NCI-H1930 (cell line): ENCODE measurements at places on chromosomes 3 and 15.

GRCh38 chr3:183490653-183491052 is 62.2 kb upstream of the MCF2L2 start:
- no peak for DNase-seq

GRCh38 chr15:89002281-89002761 is 85.9 kb upstream of the ABHD2 start:
- no peak for DNase-seq

DNA sequence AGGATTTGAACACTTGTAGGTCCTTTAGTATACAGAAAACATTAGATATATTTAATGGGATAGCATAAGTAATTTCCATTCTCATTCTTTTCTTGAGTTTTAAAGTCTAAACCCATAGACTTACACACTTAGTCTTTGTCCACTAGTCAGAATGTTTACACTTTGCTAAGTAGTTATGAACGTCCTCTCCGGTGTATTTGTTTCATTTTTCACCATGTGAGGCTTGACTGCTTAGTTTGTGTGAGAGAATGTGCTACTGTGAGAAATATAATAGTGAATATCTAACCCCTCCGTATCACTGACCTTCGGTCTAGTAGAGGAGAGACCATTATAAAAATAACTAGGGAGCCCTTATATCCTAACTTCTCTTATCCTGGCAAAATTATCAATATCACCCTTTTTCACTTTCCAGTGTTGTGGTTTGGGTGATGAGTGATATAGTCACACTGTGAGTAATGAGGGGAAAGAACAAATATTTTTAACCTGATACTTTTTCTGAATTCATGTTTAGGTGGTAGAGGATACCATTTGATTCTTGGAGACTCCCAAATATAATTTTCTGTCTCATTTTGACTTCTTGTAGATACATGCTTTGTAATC is 122.4 kb downstream of the UBE2E2 start:
- DNase-seq: no peak

DNA sequence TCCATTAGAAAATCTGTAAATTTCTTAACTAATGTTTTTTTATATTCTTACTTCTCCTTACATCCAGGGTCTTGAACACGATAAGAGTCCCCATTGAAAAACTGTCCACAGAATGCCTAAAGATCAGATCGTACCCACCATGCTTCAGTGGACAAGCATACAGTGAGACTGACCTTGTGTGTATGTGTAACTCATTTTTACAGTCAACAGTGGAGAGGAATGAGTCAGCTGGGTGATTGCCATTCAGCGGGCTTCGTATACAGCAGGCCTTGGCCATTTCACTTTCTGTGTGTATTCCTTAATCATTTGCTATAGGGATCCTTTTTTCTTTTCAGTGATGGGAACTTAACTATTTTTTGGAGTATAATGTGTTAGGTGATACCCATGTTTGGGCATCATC is 10.6 kb downstream of the PARP14 start:
- DNase-seq: peak; percentile 22

DNA sequence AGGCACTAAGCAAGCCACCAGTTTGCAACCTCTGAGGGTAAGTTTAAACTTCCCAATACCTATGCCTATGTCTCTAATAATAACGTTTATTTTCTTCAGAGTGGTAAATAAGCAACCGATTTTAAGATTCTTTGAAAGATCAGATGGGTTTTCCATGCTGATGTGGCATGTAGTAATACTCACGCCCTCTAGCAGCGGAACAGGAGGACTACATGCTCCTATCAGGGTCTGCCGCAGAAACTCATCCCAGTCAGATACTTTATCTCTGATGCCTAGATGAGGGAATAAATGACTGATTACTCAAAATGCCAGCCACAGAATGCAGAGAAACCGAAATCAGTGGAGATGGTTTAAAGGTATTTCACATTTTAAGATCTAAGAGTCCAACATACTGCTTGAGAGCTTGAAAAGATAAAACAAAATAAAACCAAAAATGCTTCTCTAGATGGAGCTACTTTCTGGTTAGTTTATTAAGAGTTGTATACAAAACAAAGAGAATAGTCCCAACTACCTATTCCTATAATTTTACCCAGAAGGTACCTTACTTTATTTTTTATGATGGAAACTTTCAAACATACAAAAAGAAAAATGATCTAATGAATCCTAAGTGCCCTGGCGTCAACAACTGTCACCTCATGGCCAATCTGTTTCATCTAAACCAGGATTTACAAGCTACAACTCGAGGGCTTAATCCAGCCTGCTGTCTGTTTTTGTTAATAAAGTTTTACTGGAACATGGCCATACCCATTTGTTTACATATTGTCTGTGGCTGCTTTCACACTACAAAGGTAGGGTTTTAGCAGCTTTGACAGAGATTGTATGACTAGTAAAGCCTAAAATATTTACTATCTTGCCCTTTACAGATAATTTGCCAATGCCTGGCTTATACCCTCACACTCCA is 37.5 kb upstream of the STIMATE start:
- DNase-seq: peak; percentile 3

- no peak for DNase-seq
Observed at GRCh38 chr3:112560307-112560706, 1.5 kb downstream of the ATG3 start.

DNA sequence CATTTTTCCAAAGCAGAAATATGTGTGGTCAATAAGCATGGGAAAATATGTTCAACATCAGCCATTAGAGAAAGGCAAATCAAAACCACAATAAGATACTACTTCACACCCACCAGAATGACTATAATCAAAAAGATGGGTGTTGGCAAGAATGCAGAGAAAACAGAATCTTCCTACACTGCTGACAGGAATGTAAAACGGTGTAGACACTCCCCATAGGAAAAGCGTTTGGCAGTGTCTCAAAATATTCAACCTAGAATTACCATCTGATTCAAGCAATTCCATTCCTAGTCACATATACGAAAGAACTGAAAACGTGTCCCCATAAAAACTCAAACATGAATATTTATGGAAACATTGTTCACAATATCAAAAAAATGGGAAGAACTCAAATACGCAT is 123.3 kb downstream of the ADAMTS17 start:
- DNase-seq: no peak

DNA sequence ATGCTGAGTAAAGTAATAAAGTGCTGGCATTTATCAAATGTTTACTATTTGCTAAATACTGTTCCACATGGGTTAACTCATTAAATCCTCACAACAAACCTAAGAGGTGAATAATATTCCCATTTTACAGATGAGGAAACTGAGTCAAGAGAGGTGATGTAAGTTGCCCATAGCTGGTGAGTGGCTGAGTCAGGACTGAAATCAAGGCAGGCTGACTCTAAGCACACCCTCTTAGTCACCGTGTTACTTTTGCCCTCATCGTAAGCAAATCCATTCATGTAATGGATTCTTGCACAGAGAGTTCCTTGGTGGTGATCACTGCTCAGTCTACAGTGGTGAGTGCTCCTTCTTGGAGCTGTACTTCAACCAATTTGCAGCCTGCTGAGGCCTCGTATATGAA is 28.9 kb upstream of the PTX3 start:
- DNase-seq: no peak

- no peak for DNase-seq
Observed at GRCh38 chr3:159861369-159861987, 127.2 kb upstream of the IL12A start.

GRCh38 chr15:89206908-89207331 is 14.5 kb downstream of the RLBP1 start:
- DNase-seq: peak; percentile 14

- no peak for DNase-seq
Observed at GRCh38 chr3:137174514-137174913, 216.7 kb downstream of the IL20RB start.

- DNase-seq: no peak
Observed at GRCh38 chr15:27234593-27234992, 263.6 kb downstream of the GABRG3 start.

DNA sequence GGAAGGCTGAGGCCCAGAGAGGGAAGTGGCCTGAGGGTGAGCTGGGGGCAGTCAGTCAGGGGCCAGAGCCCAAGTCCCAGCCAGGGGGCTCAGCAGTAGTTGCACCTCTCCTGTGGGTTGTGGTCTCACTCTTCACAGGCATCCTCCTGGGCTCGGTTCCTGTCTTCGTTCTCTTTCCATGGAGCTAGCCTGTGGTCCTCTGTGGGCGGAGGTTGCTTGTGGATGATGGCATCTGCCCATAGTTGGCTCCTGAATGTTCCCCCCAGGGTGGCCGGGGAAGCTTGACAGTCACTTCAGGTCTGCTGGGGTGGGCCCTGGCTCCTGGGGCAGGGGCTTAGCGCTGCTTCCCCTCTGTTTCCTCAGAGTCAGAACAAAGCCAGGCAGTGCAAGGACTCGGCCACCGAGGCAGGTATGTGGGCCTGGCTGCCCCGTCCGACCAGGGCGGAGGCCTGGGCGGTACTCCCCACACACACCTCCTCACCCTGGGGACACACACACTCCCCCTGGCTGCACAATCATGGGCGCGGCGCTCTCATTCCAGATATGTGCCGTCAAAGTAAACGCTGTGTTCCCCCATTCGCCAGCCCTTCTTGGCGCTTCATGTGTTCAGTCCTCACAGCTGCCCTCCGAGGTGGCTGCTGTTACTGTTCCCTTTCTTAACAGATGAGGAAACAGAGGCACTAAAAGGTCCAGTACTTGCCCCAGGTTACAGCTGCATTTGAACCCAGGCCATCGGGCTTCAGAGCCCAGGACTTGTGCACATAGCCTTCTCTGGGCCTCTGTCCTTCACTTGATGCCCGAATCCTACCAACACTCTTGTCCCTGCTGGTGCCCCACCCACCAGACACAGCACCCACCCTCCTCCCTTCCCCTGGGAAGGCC is 34.5 kb downstream of the PSTPIP1 start:
- DNase-seq: no peak

DNA sequence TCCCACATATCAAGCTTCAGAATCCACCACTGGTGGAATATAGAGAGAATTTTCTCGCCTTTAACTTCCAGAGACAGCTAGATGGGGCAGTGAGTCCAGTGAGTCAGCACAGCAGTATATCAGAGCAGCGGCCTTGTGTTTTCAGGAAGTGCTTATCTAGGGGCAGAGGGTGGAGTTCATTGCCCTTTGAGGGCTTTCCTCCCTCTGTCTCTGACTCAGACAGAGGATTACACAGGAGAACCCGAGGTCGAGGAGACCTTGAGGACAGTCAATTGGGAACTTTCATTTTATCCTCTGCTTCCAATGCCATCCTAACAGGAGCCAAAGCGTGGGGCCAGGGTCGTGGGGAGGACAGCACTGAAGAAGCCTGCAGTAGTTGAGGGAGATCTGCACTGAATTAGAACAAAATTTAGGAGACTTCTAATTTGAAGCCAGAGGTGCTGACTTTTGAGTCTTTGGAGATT is 109.6 kb upstream of the UMPS start:
- no peak for DNase-seq

DNA sequence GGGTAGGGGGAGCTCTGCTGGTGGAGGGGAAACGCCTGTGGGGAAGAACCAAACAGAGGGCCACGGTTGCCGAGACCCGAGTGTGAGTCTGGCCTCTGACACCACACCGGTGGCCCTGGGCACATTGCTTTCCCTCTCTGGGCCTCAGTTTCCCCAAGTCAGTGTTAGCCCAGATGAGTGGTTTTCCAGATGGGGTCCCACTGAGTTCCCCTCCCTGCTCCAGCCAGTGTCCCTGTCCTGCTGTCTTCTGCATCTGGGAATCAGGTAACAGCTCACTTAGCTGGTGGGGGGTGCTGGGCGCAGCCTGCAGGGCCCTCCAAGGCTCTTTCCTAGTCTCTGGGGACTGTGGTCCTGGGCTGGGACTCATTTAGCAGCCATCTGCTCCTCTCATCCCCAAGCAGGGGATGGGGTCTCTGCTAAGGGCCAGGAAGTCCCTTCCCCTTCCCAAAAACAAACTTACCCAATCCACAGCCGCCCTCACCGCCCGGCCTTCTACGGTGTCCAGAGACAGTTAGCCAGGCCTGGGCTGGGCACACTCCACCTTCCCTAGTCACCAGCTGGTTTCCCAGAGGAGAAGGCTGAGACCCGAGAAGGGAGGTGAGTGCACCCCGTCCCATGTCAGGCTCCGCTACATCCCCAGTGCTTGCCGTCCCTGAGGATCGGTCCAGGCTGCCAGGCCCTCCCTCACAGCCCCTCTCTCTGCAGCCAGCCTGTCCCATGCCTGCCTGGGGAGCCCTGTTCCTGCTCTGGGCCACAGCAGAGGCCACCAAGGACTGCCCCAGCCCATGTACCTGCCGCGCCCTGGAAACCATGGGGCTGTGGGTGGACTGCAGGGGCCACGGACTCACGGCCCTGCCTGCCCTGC is 676 bp downstream of the GP9 start:
- DNase-seq: no peak

- no peak for DNase-seq
Observed at GRCh38 chr3:122167630-122168029, 15.8 kb upstream of the CASR start.

- no peak for DNase-seq
Observed at GRCh38 chr3:39548282-39548681, 80.8 kb downstream of the MOBP start.

GRCh38 chr15:29747837-29748417 is 74.3 kb downstream of the TJP1 start:
- DNase-seq: no peak

DNA sequence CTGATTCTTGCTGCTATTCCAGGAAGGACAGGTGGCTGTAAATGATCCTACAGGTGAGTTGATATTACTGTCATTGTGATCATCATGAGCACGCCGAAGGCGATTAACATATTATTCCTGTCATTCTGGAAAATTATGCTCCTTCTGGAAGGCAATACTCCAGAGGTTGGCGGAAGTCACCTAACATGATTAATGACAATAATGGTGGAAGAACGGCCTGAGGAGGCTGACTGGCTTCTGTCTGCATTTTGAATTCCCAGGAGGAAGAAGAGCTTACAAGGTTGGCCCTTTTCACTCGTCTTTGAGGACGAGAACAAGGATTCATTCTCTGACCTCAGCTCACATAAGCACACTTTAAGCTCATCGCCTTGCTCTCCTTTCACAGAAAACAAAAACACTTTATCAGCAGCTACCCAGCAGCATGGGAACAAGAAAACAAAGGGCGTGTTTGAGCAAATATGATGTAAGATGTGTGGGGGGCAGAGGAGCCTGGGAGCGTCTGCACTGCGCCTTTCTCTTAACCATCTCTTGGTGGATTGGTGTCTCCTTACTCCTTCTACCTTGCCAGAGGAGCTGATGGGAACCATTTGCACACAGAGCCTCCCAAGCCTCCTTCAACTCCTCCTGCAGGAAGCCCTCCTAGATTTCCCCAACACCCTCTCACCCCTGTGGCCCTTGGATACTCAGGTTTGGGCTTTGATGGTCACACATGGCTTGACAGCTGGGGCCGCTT is 23.0 kb downstream of the ACSBG1 start:
- DNase-seq: no peak

DNA sequence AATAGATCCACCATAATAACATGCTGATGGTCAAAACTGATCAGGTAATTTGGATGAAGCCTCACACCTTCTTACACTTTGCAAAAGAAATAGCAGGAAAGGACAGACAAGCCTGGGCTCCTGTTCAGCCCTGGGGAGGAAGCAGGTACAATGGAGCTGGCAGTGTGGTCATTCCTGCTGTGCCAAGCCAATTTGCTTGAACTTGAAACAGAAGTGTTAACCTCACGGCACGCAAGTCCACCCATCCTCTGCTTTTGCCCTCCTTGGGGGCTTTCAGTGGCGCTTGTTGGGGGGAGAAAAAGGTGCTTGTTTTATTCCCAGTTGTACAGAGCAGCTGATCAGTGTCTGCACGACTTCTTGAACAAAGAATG is 36.8 kb upstream of the RFTN1 start:
- DNase-seq: no peak

- no peak for DNase-seq
Observed at GRCh38 chr15:82918607-82919230, 33.8 kb downstream of the HOMER2 start.
